Fibroblast of skin of back (primary cell): ENCODE measurements at places on chromosomes 4 and X.

- DNase-seq: no peak
Observed at GRCh38 chrX:130552444-130553073, 150.8 kb downstream of the RBMX2 start.

DNA sequence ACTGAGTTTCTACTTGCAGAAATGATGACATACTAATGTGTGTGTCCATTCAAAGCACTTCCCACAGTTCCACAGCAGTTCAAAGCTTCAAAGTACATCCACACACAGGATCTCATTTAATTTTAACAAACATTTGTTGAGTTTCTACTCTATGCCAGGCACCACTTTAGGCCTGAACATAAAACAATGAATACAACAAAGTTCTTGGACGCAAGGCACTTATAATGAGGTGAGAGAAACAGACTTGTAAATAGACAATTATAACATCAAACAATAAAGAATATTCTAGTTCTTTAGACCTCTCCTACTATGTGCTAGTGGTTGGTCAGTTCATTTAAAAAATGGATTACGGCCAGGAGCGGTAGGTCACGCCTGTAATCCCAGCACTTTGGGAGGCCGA is 82.0 kb upstream of the SPANXB1 start:
- no peak for DNase-seq

DNA sequence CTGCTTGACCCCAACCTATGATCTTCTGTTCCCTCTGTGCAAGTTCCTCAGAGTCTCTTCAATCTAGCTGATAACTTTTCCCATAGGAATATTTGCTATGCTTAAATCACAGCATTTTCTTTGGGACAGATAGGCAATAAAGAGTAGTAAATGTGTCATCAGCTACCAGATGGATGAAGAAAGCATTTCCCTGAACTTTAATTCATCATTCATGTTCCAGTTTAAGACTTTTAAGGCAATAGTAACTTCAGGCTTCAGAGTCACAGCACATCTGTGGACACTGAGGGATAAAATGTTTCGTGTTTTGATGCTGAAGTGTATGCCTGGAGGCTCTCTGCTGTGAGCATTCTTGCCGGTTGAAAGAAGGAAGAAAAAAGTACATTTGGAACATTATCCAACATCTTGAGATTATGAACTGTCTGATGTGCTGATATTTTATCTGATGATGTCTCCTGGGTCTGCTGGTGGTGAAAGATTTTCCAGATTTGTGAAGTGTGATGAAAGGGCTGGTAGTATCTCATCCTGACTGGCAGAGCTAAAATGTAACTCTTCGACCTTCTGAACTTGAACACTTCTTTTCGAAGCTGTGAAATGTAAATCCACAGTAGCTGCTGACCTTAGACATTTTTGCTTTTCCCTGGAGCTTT is 133.7 kb downstream of the DCLK2 start:
- DNase-seq: peak; percentile 16

- DNase-seq: no peak
Observed at GRCh38 chrX:72687396-72687795, 26.7 kb downstream of the PHKA1 start.

DNA sequence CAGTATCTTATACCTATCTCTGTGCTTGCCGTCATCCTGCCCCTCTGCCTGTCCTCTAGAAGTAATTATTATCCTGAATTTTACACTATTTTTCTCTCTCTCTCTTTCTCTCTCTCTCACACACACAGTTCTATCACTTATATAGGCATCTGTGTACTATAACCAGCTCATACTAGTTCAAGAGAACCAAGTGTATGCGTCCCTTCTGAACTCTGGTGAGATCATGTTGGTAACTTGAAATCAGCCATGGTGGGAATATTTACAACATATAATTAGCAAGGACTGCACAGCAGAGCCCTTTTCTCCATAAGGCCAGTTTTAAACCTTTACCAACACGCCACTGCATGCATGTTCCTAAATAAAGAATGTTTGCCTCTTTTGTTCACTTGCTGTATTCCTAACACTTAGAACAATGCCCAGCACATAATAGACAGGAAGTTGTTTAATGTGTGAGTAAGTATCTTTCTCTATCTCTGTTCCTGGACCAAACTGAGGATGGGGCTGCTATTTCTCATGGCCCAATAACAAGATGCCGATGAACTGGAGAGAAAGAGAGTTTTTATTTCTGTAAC is 51.1 kb upstream of the IL21 start:
- no peak for DNase-seq

- no peak for DNase-seq
Observed at GRCh38 chrX:68894142-68894512, 65.3 kb downstream of the EFNB1 start.

GRCh38 chr4:158532556-158533231 is 11.0 kb downstream of the RXFP1 start:
- DNase-seq: no peak
